NCI-H526 treated with DMSO at 0.1 percent for 48 hours (cell line): ENCODE measurements at places on chromosomes 13 and 19.
A peak's percentile ranks its signal among the peaks of the same experiment; 100 is the strongest.

DNA sequence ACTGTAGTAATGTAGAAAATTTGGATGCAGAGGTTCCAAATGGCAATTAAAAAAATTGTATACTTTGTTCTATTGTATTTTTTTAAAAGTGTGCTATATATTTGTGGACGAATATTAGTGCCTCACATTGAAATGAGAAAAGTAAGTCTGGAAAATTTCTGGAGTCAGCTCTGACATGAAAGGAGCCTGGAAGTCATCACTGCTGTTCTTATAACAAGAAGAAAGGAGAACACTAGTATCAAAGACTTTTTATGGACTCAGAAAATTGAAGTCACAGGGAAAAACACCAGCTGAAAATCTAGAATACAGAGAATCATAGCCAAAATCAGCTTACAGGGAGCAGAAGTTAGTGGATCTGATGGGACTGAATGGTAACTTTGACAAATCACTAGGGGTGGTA is 1450.7 kb upstream of the SPRY2 start:
- no peak for DNase-seq

DNA sequence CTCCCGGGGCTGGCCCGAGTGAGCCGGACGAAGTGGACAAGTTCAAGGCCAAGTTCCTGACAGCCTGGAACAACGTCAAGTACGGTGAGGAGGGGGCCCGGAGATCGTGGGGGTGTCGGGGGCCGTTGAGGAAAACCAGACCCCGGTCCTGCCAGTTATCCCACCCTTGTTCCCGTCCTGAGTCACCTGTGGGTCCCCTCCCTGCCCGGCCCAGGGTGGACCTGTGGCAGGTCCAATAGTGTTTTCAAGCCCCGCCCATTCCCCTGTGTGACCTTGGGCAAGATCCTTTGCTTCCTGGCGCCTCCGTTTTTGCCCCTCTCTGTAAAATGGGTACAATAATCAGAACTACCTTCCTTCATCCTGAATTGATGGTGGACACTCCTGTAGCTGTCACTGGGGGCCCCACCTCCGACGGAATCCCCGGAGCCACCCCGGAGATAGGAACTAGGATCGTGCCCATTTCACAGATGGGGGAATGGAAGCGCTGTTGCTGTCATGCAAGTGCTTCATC is 593 bp downstream of the ATG4D start:
- no peak for DNase-seq

GRCh38 chr13:39297664-39298171 is 259.5 kb downstream of the NHLRC3 start:
- no peak for DNase-seq

DNA sequence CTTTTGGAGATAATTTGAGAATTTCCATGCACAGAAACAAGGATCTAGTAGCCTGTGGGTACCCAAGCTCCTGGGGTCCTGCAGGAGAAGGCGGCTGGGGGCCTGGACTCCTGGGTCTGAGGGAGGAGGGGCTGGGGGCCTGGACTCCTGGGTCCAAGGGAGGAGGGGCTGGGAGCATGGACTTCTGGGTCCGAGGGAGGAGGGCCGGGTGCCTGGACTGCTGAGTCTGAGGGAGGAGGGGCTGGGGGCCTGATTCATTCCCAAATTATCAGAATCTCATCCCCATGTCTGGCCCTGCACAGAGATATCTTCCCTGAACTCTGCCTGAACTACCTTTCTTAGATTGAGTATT is 520 bp upstream of the RDH13 start:
- no peak for DNase-seq

- DNase-seq, result no peak
These were observed 8.2 kb downstream of the CDK8 start for GRCh38 chr13:26262156-26262555.

- DNase-seq, result no peak
These were observed 593 bp downstream of the ATP8B3 start for GRCh38 chr19:1811472-1811894.

- no peak for DNase-seq
These were observed 2041.4 kb downstream of the PCDH9 start for GRCh38 chr13:65188721-65189120.

- peak; percentile 42 for DNase-seq
These were observed 18.9 kb upstream of the ZSCAN5A start for GRCh38 chr19:56333506-56333905.

DNA sequence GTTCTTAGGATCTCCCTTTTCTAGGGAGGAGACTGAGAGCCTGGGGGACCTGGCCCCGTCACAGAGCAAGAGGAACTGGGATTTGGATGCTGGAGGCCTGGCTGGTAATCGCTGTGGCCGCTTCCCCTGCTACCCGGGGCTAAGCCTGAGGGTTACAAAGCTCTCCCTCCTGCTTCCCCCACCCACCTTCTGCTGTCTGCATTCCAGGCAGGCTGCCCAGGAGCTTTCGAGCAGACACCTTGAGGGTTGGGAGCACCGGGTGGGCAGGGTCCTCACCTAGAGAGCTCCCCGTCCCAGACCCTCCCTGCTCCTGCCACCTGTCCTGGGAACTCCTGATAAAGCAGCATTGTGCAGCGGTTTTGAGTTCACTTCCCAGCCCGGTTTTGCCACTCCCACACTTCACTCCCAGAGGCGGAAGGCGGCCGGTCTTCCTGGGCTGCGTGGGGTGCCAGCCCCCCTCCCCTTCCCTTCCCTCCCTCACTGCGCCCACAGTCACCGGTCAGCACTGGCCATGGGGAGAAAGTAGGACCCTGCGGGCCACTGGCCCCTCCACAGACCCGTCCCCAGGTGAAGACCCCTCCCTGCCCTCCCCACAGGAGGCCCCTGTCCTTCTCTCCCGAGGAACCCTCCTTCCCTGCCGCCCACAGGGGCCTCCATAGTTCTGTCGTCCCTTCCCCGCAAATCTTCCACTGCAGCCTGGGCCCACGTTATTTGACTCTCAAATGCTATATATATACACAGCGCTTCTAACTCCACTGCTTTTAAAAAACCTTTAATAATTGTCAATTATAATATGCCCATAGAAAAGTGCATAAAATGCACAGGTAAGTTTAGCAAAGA is 8.1 kb downstream of the PAK4 start:
- DNase-seq, result no peak

- no peak for DNase-seq
These were observed 9.1 kb downstream of the UBE2L5 start for GRCh38 chr13:30431269-30431940.

GRCh38 chr13:50126993-50127725 is 111.9 kb downstream of the KCNRG start:
- DNase-seq, result no peak

GRCh38 chr13:75327135-75327510 is 154.8 kb downstream of the TBC1D4 start:
- no peak for DNase-seq

DNA sequence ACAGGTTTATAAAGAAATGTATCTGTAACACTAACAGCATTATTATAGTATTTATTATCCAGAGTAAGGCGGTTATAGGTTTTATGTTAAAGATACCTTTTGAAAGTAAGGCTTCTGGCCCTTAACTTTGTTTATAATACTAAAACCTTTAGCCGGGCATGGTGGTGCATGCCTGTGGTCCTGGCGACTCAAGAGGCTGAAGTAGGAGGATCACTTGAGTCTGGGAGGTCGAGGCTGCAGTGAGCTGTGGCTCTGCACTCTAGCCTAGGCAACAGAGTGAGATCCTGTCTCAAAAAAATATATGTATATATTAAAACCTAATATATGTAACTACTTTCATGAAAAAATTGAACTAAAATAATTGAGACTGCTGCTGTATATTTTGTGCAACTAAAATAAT is 98.7 kb upstream of the KLF5 start:
- DNase-seq, result no peak

DNA sequence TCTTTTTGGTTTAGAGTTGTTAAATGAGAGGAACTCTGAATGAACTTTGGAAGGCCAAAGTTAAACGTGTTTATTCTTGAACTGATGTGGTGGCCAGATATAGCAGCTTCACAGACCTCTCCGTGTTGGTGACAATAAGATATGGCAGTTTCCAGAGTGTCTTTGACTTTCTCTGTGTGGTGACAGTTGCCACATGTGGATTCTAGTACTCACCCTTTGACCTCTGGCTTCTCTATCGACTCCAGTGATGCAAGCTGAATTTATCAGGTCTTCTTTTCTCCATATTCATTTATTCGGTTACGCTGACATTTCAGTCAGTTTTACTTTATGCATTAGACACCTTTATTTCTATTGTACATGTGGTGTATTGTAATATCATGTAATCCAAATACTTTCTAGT is 1469.5 kb downstream of the SLITRK1 start:
- DNase-seq, result no peak

DNA sequence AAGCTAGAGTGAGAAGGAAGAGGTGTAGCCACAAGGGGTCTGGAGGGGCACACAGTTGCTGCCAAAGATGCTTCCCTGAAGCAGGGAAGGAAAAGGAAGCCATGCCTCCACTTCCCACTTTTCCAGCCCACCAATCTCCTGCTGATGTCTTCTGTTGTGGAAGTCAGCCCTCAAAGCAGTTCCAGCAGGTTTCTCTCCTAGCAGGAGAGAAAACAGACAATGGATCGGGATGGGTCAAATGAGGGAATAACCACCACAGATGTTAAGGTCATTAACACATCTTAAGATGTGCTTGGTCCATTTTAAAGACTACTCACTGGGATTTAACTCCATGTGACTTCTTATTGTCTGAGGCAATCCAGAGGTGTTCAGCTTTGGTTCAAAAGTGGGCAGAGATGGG is 284.1 kb upstream of the SOX21 start:
- DNase-seq, result no peak

DNA sequence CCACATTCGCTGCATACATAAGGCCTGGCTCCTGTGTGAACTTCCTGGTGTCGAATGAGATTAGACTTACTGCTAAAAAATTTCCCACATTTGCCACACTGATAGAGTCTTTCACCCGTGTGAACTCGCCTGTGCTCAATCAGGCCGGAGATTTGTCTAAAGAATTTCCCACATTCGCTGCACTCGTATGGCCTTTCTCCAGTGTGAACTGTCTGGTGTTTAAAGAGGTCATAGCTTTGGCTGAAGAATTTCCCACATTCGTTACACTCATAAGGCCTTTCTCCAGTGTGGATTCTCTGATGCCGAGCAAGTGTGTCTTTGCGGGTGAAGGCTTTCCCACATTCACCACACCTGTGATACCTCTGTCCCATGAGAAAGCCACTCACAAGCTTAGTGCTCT is 6.5 kb downstream of the ZNF671 start:
- no peak for DNase-seq

DNA sequence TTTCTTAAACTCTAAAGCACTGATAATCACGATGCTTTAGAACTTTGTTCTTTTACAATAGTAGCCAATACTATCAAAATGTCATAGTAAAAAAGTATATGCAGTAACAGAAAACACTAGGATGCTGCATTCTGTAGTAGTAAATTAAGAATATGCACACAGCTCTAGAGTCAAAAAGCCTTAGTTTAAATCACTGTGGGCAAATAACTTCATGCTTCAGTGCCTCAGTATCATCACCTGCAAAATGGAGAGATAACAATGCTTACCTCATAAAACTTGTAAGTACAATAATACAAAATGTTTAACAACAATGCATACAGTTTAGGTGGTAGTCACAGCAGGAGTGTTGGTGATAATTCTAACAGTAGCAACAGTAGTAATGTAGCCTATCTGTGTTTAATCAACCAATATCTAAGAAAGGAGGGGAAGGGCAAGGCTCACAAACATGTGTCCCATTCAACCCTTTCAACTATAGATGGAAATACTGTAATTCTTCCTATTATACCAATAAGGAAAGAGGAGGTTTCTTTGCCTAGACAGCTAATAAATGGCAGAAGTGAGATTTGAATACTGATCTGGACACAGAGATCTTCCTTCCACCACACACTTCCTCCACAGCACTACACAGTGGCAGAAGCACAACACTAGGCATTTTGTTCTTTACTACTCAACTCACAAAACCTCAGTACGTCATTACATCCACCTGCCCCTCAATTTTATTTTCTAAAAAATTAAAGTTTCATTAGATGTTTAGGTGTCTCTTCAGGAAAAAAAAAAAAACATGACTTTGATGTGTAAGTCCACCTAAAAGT is 4.6 kb downstream of the RBM26 start:
- DNase-seq, result no peak

DNA sequence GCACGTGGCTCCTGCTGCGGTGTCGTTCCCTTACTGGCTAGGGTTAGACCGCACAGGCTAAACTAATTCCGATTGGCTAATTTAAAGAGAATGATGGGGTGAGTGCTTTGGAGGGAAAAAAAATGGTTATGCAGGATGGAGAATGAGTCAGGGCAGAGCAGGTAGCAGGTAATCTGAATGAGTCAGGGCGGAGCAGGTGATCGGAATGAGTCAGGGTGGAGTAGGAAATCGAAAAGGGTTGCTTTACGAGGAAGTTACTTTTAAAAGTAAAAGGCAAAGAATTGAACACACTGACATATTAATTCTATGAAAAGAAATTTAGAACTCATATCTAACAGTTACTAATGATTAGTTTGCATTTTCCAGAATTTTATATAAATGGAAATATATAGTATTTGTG is 335.5 kb downstream of the FOXO1 start:
- no peak for DNase-seq

DNA sequence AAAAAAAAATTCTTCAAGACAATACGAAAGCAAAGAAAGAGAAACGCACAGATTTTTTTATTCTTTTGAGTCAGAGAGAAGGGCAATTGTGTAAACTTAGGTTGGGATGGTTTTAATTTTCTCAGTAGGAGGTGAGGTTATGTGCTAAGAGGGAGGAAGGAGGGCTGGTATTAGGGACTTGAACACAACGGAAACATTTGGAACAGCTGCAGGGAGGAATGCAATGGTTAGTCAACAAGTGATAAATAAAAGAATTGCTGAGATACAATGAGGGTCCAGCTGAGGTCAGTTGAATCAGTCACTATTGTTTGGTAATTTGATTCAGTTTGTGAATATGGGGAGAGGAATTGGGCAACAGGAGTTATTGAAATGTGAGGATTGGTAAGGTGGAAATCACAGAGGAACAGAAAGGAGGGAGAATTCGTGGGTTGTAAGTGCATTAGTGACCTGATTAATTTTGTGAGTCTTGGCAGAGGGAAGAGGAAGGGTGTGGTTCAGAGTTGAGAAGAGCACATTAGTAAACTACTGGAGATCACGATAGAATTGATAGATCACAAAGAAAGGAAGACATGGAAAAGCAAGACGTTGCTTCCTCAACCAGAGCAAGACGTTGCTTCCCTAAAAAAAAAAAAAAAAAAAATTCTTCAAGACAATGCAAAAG is 499.5 kb upstream of the SPRY2 start:
- DNase-seq, result no peak

- DNase-seq, result no peak
These were observed 1.1 kb downstream of the SLC15A1 start for GRCh38 chr13:98751367-98751782.
